ENCODE measurements at places on chromosomes 11 and 22.

GRCh38 chr22:29253561-29254285 lies 14.1 kb downstream of the RHBDD3 start:
- no peak for DNase-seq

GRCh38 chr11:75275581-75275980 lies 35.0 kb downstream of the TPBGL start:
- no peak for DNase-seq

- peak; percentile 87 for DNase-seq
Measured at GRCh38 chr11:12377824-12378593, 638 bp downstream of the PARVA start.

GRCh38 chr22:20024225-20024624 lies 3.3 kb downstream of the TANGO2 start:
- no peak for DNase-seq

DNA sequence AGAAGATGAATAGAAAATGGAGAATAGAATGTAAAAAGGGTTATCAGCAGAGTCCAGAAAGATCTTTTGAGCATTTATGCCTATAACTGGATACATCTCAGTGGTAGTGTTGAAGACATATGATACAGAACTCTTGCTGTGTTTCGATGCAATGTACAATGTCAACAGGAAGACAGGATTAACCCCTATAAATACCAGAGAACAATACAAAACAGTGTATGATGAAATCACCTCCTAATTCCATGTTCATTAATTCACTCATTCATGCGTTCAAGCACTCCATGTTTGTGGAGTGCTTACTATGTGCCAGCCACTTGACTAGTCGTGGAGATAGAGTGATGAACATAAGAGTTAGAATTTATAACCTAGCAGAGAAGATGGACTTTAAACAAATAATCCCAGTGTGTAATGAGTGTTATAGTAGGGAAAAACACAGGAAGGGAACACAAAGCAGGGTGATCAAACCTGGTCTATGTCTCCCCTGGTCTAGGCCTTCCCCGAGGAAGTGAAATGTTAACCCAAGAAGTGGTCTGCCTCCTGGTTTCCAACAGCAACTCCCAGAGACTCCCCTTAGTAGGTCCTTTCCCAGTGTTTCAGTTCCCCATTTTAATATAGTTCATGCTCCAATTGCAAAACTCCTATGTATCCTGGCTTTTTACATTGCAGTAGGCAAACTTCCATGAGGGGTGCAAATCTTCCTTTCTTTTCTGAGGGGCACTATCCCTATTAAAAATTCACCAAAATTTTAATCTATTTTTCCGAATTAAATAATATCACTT lies 9.1 kb upstream of the SESN3 start:
- no peak for DNase-seq

GRCh38 chr11:119356349-119357031 lies 10.0 kb upstream of the MFRP start:
- peak; percentile 73 for DNase-seq

DNA sequence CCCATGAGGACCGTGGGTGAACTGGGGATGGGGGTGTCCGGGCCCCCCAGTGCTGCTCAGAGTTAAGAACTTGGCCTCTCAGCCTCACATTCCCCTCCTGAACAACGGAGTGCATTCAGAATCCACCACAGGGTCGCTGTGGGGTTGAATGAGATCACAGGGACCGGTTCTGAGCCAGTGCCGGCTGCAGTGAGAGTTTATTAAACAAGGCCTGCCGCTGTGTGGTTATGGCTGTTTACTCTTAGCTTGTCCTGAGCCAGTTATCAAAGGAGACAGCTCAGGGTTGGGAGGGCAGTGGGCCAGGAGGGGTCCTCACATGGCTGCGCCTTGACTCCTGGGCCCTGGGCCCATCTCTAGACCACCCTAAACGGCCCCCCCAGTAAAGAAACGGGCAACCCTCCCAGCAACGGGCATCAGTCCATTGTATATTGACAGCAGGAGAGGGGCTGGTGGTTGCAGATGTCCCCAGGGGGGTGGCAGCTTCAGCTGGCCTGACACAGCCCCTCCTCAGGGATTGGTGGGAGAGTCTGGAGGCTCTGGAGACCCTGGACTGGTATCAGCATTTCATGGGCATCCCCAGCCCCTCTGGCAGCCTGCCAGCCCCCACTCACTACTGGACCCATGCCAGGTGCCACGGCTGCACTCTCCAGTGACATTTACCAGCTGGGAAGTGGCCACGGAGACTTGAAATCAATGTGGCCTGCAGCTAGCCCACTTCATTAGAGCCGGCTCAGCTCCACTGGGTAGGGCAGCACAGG lies 15.1 kb upstream of the CABP7 start:
- peak; percentile 11 for DNase-seq

GRCh38 chr11:6040874-6041273 lies 10.3 kb upstream of the OR56A1 start:
- DNase-seq, result peak; percentile 25

DNA sequence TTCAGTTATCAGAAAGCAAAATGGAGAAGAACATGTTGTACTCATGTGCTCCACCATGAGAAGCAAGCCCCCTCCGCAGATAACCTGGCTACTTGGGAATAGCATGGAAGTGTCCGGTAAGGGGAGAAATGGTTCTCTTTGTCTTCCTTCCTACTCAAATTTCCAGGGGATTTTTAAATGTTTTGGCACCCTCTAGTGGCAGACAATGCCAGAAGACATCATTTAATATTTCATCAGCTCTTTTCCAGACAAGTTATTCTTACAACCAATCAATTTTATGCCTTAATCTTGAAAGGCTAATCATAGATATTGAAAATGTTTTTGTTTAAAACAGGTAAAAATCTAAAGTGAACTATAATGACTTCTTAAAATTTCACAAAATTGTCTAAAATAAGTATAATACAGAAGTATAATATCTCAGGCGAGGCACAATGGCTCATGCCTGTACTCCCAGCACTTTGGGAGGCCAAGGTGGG lies 15.7 kb downstream of the CRTAM start:
- peak; percentile 89 for DNase-seq

DNA sequence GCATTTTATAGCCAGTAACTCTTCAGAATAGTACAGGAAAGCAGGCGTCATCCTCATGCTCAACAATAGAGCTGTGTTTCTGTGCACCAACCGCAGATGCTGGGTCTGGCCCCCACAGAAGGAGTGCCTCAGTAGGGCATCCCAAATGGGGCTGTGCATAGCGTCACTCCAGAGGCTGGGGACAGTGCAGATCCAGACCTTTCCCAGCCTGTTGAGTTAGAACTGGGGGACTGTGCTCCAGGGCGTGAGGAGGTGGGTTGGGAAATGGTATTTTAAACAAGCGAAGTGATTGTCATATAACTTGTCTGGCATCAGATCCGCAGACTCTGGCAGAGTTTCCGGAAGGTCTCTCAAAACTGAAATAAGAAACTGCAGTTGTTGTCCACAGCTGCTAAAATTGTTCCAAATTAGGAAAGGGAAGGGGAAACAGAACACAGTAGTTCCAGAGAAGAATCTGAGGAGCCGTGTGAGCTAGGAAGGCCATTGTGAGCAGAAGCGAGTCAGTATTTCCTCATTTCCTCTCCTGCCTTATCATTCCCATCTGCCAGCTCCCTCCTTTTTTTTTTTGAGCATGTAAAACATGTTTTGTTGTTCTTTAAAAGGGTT lies 52.2 kb downstream of the JAM3 start:
- DNase-seq, result peak; percentile 84

- peak; percentile 51 for DNase-seq
Measured at GRCh38 chr11:73072935-73073481, 69.1 kb downstream of the FCHSD2 start.

DNA sequence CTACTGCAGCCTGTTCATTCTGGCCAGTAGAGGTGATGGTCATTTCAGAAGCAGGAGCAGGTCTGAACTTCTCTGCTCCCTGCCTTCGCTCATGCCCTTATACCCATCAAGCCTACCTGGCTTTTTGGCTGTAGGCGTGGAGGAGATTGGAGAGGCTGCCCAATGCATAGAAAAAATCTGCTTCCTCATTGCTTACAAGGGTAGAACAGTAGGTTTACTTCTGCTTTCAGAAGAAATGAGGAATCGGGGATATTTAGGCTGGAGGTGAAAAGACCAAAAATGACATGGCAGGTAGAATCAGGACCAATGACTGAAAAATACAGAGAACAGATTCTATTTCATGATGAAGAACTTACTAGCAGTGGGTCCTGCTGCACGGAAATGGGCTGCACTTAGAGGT lies 72.9 kb upstream of the YWHAH start:
- no peak for DNase-seq

GRCh38 chr11:120969993-120970392 lies 53.9 kb upstream of the TBCEL start:
- DNase-seq, result no peak

DNA sequence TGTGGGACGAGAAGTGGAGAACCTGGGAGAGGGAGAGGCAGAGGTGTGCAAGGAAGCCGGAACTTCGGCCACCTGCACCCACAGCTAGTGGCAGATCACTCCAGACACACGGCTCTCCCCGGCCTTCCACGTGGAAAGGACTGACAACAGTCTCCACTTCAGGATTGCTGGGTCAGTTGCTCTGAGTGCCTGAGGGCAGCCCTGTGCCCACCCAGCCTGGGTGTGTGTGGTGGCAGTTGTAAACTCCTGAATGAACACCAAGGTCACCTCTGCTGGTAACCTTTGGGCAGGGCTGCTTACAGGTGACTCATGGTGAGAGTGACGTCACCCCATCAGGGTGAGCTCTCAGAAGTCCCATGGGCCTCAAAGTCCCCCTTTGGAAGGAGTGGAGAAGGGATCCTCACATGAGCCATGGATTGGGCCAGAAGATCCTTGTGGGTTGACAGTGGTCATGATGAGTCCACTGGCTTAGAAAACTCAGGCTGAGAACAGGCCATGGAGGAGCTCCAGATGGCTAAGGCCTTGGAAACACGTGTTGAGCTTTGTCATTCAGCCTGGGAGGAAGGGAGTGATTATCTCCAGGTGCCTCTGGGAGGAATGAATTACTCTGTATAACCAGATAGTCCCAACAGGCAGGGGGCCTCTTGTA lies 71.3 kb downstream of the BCR start:
- peak; percentile 10 for DNase-seq

GRCh38 chr22:50139843-50140415 lies 30.6 kb upstream of the PANX2 start:
- DNase-seq, result peak; percentile 20

GRCh38 chr22:45880716-45881523 lies 96.0 kb downstream of the WNT7B start:
- no peak for DNase-seq

GRCh38 chr11:287821-288477 lies 977 bp upstream of the PGGHG start:
- no peak for DNase-seq

DNA sequence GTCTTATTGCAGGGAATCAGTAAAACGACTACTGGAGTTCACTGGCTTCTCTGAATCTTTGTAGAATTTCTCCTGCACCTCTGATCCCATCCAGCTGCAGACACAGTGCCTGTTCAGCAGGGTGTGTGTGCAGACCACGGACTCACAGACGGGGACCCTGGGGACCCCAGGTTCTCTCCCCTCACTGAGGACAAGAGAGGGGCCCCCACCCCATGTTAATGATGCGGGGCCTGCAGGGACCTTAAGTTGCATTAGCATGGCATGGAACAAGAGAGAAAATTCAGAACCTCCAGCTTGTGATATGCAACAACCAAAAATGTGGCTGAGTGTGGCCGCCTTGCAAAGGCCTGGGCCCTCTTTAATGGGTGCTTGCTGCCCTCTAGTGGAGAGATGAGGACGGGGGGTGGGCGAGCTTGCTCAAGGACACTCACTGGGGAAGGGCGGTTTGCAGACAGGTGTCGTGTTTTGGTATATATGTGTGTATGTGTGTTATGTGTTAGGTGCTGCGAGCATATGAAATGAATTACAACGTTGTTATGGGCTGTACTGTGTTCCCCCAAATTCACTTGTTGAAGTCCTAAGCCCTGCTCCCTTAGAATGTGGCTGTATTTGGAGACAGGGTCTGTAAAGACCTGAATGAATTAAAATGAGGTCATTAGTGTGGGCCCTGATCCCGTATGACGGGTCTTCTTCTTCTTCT lies 84.4 kb upstream of the SEPTIN5 start:
- DNase-seq, result peak; percentile 82

GRCh38 chr11:74681686-74682651 lies 49.3 kb downstream of the CHRDL2 start:
- no peak for DNase-seq

GRCh38 chr11:74057249-74058151 lies 48.6 kb upstream of the UCP3 start:
- DNase-seq, result peak; percentile 45

- no peak for DNase-seq
Measured at GRCh38 chr11:10918275-10918674, 60.4 kb upstream of the ZBED5 start.

GRCh38 chr11:34639545-34639944 lies 18.7 kb downstream of the EHF start:
- no peak for DNase-seq

GRCh38 chr11:80613655-80614054 lies 1172.8 kb upstream of the TENM4 start:
- no peak for DNase-seq

DNA sequence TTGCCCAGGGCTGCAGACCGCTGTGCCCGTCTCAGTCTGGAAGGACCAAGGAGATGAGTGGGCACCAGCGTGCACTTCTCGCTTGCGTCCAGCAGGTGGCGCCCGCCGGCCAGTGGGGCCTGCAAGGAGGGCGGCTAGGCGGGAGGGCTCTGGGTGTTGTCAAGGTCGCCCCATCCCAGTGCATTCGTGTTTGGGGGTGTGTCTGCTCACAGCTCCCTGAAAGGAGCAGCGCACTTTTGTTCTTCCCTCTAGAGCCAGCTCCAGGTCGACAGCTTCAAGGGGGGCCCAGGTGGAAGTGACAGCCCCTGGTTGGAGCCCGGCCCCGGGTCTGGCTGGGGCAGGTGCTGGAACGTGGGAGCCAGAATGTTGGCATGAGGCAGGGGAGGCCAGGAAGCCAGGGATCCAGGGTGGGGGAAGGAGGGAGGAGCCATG lies 23.4 kb upstream of the MPPED1 start:
- DNase-seq, result peak; percentile 66

- DNase-seq, result no peak
Measured at GRCh38 chr11:10481560-10482349, 26.7 kb downstream of the AMPD3 start.

DNA sequence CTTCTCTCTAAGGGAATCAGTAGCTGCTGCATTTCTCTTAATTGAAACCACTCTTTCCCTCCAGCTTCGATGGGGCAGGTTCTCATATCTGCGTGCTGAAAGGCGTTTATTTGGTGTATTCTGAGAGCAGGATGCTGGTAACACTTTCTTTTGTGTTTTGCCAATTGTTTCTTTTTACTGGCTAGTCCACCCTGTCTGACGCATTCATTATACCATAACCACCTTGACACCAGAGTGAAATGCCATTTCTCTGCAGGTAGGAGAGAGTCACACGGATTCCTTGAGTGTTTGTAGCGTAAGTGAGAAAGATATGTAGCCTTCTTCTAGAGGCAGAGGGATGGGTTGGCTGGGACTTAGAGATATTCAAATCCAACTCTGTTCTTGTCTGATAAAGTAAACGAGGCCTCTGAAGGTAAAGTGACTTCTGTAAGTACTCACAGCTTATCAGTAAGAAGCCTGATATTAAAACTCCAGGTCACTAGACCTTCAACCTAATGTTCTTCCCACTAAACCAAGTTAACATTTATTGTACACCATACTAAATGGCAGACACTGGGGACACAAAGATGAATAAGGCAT lies 21.4 kb downstream of the CD44 start:
- DNase-seq, result no peak

Data from fibroblast of pulmonary artery (primary cell).